ENCODE measurements at places on chromosomes 13 and 19.

DNA sequence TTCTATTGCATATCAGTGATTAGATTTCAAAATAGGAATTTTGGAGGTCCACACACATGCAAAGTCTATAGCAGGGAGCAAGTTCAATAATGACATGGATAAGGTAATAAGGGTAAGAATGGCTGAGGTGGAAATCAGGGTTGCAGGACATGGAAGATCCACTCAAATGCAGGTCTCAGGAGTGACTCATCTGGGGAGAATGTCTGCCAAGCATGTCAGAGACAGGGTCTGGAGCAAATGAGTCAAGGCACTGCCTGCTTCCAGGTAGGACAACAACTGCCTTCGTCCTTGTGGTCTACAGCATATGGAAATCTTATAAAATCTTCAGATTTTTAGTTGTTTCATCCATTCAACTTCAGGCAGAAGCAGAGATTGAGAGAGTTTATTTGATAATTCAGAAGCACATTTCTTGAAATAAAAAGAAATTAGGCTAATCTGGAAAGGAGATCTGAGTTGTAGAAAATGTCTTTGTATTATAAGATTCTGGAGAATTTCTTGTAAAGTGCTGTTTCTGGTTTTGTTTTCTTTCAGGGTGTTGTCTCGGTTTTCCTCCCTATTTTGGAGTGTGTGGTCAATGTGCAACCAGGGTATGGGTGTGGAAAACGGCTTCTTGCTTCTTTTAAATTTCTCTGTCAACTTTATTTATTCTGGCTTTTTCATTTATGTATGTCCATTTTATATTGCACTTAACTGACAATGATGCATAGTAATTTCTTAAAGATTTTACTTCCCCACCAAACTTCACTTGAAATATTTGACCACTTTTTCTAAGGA, 748.8 kb downstream of the LIG4 start:
- DNase-seq, result no peak

DNA sequence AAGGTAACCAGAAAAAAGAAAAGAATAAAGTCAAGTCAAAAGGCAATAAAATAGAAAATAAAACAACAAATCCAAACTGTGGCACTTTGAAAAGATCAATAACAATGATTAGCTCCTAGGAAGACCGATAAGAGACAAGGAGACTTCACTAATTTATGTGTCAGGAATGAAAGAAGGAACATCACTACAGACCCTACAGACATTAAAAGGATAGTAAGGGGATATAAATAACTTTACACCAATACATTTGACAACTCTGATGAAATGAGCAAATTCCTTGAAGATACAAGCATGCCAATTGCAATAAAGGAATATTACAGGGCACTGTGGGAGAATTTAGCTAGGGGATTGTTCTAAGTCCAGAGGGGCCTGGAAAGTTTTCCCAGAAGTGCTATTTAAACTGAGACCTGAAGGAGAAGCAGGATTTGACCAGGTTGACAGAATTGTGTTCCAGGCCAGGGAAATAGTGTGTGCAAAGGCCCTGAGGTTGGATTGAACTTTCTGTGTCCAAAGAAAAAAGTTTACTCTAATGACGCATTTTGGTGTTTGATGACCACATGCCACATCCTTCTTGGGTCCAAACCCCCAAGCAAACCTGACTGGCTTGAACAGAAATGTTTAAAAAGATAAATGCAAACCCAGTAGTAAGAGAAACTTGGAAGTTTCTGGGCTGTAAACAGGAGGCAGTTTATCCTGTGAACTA, 1.6 kb upstream of the C19orf38 start:
- DNase-seq, result no peak

DNA sequence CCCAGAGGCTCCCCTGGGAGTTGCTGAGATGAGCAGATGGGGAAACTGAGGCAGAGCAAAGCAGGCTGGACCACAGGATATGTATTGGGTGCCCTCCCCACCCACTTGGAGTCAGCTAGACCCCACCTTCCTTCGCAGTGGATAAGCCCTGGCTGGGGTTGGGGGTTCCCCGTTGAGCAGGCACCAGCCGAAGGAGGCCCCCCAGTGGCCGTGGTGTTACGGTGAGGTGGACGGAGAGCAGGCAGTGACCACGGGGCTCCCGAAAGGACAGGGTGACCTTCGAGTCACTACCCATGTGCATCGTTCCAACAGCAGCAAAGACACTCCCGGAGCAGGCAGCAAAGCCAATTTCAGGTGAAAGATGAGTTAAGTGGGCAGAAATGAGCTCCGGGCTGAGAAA, 62.4 kb upstream of the ADGRE5 start:
- no peak for DNase-seq

- DNase-seq, result no peak
Observed at GRCh38 chr13:44575035-44575434, 1.1 kb downstream of the TSC22D1 start.

DNA sequence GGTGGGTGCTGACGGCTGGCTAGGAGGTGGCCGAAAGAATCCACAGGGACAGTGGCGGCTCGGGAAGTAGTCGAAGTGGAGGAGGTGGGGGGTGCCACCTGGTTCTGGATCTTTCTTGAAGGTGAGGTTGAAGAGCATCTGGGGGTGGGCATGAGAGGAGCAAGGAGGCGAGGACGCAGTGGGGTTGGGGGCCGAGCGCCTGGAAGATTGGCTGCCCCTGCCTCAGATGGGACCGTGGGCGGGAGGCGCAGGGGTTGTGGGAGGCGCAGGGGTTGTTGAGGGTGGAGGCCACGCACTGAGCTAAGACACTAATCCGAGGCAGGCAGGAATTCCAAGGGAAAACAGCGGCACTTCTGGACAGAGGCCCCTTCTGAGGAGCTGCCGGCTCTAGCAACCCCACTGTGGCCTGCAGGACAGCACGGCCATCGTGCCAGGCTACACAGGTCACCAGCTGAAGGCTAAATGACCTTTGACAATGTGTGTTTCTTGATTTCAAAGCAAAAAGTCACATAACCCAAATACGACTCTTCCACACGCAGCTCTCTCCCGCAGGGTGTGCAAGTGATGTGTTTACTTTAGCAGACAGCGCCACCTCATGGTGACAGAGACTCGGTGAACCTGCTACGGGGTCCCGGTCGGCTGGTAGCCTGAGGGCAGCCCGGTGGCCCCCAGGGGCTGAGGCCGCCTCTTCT, 44.1 kb upstream of the RANBP3 start:
- DNase-seq, result peak; percentile 32

DNA sequence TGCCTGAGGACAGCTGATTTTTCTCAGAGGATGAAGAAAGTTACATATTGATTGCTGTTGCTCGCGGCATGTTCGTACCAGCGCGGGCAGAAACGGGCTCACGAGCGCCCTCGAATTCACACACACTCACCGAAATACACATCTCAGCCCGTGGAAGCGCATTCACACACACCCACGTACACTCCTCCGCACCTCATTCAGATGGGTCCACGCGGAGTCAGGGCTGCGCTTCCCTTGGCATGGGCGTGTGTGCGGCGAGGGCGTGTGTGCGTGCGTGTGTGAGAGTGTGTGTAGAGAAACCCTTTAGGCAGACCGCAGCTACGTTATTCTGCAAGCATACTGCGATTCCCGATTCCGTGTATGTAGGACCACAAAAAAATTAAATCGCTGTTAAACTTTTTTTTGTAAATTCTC, 2.1 kb upstream of the PCDH17 start:
- DNase-seq, result no peak

- no peak for DNase-seq
Observed at GRCh38 chr13:73107481-73107880, 48.7 kb downstream of the KLF5 start.

DNA sequence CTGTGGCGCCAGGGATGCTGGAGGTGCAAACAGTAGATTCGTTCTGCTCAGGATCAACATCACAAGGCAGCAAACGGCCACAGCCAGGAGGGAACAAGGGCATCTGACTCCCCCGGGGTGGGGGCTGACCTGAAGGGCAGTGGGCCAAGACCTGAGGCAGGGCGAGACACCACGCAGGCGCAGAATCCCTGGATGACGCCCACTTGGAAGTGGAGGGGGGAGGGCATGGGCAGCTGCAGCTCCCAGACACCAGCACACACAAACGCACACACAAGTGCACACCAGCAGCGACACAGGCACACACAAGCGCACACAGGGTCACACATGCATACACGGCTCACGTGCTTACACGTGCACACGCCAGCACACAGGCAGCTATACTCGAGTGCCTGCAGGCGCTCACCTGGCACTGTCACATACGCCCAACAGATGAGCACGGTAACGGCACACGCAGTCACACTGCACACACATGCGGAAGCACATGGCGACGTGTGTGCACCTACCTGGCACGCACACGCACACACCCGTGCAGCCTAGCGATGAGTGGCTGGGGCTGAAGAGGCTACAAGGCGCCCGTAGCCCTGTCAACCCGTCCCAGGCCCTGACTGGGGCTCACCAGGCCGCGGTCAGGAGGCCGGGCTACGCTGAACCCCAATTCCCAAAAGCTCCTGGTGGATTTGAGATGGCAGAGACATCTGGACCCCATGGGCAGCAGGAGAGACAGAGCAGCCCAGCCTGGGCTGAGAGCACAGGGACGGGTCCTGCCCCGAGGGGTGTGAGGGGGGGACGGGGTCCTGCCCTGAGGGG, 5.5 kb downstream of the C2CD4C start:
- no peak for DNase-seq

DNA sequence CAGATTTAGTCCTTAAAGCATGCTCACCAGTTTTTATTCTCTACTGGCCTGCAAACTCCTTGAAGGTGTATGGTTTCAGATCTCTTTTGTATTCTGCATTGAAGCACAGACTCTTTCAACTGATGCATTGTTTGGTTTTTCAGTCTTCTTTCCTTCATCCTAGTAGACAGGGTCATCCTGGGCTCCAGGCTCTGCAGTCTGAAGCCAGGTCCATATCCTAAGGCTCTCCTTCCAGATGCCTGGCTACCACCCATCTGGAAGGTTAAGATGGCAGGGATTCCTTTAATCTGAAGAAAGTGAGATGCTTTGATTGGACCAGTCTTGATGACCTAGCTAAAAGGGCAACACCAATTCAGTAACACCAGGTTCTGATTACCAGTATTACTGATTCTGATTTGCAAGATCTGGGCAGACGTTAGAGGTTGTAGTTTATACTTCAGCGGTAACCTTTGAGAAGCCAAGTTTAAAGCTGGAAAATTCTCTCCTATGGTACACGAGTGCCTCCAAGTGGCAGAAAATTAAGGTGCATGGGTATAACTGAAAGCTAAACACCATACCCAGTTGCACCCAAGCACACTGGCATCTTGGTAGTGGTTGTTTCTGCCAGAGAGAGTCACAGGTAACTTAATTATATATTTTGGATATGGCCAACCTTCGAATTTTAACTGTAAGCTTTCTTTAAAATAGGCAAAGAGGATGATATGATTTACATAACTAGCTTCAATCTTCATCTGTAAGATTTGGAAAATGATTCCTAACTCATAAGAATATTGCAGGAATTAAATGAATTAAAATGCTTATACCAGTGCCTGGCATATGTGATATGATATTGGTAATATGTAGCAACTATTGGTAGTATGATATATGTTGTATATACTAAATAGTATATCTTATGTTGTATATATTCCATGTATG, 1651.9 kb upstream of the MIR17HG start:
- no peak for DNase-seq

DNA sequence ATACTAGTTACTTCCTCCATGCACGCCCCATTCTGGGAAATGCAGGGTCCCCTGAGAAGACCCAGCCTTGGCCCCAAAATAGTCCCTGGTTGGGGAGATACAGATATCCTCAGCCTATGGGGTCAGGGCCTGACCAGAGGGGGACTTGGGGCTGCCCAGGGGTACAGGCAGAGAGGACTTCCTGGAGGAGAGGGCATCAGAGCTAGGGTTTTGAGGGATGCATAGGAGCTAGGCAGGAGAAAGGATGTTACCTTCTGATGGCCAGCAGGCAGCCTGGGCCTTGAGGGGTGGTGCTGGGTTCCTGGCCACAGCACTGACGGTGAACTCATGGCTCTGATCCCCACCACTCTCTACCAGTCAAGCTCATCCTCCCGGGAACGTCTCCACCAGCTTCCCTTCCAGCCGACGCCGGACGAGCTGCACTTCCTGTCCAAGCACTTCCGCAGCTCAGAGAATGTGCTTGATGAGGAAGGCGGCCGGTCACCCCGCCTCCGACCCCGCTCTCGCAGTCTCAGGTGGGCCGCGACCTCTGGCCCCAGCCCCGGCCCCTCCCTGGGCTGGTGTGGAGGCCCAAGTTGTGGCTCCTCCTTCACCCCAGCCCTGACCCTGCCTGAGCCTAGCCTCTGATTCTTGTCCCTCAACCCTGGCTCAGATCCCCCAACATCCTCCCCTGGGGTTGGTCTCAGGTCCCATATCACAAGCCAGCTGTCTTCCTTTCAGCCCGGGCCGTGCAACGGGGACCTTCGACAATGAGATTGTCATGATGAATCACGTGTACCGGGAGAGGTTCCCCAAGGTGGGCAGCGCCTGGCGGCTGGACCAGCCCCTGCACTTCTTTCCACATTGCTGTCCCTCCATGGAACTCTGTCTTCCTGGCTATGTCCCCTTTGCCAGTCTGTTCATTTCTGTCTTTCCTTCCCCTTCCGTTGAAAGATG, 25.6 kb downstream of the MAST3 start:
- DNase-seq, result no peak

DNA sequence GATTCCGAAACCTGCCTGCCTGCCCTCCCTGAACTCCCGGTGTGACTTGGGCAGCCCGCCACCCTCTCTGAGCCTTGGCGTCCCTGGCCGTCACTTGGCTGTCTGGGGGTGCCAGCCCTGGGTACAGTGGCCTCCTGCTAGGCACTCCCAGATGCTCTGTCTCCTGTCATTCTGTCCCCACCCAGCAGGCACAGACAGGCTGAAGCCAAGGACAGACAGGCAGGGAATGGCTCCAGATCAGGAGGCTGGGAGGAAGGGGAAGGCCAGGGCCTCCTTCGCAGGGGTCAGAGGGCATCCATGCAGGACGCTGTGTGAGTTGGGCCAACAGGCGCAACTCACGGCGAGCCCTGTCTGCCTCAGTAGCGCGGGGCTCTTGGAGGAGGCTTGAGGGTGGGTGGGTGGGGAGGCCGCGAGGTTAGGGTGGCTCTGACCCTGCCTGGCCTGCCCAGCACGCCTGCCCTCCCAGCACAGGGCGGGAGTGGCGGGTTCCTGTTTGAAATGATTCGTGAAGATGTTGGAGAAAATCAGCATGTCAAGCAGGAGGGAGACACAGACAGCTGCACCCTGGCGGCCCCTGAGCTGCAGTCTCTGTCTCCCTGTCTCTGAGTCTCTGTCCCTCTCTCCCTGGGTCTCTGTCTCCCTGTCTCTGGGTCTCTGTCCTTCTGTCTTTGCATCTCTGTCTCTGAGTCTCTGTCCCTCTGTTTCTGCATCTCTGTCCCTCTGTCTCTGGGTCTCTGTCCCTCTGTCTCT, 19.7 kb downstream of the KLHL26 start:
- DNase-seq, result no peak

DNA sequence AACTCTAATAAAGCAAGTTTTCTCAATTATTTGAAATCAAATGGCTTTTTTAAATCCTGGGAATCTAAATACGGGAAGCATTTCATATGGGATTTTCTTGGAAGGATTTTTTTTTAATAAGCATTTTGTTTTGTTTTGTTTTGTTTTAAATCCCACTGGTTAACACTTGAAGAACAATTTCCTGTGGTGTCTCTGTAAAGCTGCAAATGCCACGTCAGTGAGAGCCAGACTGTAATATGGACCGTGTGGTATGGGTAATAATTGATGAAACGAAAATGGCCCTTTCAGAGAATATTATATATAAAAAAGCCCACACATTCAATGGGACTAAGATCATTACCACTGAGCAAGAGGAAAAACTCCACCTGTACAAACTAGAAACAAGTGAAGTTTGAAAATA, 33.9 kb upstream of the MIR17HG start:
- no peak for DNase-seq
